ENCODE measurements at places on chromosomes 13 and 19.
A peak's percentile ranks its signal among the peaks of the same experiment; 100 is the strongest.

DNA sequence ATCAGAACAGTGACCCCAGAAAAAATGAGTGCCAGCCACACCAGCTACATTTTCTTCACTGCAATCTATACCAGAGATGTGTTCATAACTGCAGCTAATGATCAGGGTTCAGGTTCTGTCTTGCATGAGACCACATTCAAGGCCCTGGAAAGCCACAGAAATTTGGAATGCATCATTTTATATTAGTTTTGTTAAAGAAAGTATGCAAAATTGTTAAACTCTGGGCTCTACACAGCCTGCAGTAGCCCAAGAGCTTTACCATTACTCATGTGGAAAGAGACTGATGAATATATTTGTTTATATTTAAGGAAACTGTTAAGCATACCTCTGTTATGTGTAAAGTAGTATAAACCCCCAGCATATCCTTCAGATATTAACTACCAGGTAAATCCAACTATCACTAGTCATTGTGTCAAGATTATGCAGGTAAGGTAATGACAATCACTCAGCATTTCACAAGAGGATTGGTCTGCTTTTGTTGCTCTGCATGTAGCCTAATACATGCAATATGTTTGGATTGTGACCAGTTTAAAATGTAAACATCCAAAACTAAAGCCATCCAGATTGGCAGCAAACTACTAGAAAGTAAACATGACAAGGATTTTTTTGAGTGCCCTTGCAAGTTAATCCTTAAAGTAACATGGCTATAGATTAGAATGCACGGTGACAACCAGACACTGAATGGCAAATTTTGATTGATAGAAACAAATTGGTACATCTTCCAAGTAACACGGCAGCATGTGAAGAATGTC, 429.1 kb upstream of the ARGLU1 start:
- no peak for DNase-seq

DNA sequence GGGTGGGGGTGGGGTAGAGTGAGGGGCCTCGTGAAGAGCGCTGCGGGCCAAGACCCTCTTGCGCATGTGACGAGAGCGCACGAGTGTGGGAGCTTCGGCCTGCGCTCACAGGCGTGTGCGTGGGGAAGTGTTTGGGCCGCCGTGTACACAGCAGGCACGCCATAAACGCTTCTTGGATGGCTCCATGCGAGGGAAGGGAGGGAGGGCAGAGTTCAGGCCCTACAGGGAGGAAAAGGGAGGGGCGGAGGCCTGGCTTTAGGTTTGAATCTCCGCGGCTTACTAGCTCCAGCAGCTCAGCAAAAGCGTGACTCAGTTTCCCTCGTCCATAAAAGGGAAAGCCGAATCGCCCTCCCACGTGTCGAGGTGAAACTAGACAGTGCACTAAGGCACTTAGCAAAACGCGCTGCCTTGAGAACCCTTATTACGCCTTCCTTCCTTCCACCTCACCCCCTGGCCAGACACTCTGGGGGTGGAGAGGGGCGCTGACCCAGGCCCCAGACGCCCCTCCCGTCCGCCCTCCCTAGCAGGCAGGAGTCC, 12.5 kb downstream of the GADD45B start:
- no peak for DNase-seq

DNA sequence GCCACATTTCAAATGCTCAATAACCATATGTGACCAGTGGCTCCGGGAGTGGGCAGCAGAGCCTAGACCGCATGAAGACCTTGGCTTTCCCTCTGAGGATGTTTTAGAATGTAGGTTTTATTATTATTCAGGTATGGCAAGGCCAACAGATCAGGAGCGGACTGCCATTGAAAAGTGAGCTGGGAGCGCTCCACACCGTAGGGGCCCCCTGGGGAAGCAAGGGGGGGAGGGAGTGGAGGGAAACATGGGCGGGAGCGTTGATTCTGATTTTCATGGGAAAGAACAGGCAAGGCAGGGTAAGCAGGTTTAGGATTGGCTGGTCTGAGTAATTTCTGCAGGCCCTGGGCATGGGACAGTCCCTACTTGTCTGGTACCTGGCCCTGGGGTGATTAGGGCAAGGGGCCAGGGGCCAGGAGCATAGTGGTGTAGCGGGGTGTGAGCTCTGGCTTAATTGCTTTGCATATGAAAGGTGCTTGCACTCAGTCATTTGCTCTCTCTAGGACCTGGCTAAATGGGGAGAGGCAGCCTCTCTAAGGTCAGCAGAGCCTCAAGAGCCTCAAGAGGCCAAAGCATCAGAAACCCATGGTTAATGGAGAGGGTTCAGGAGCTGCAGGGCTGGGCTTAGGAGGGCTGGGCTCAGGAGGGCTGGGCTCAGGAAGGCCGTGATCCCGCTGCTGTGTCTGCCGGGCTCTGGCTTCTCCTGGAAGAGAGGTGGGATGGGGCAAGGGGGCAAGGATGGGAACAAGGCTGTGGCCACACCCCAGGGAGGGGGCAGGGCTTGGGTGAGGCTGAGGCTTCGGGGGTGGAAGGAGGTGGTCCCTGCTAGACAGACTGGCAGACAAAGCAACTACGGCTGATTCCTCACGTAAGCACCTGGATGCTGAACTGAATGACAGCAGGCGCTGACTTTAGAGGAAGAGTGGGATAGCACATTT, 82.0 kb upstream of the WASF3 start:
- no peak for DNase-seq

GRCh38 chr19:9862938-9863337, 27.8 kb downstream of the PIN1 start:
- no peak for DNase-seq

- DNase-seq, result no peak
Observed at GRCh38 chr19:16608290-16608739, 19.7 kb downstream of the MED26 start.

DNA sequence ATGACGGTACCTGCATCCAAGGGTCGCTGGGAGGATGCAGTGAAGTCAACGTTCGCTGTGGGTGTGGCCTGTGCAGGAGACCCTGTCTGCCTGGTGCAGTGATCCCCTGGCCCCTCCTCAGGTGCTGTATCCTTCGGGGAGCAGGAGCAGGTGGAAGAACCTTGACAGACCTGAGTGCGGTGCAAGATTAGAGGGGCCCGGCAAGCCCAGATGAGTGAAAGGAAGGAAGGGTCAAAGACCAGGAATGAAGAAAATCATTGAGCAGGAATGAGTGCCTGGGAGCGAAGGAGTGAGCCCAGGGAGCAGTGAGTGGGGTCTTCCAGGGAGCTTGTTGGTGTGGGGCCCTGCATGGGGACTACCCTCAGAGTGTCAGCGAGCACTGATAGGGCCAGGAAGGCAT, 12.7 kb downstream of the B3GNT8 start:
- no peak for DNase-seq

GRCh38 chr13:23921451-23921888, 24.2 kb upstream of the C1QTNF9B start:
- DNase-seq, result no peak

GRCh38 chr19:47005873-47006272, 13.8 kb upstream of the NPAS1 start:
- peak; percentile 25 for DNase-seq

DNA sequence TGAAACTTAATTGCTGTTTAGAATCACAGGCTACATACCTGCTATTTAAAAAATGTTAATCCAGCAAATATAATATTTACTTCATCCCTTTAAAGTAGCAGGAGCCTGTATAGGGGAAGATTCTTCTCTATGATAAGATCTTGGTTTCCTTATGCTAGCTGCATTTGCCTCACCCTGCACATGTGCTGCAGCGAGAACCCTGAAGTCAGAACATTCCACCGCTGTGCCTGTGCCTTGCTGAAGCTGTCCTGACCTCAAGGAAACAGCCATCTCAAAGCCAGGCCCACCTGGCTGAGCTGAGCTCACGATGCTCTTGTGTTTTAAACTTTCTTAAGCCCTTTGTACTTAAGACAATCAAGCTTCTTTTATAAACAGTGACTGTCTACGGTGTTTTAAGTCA, 355.0 kb upstream of the PCDH20 start:
- DNase-seq, result no peak

- DNase-seq, result peak; percentile 14
Observed at GRCh38 chr13:60654415-60654814, 257.4 kb downstream of the TDRD3 start.

DNA sequence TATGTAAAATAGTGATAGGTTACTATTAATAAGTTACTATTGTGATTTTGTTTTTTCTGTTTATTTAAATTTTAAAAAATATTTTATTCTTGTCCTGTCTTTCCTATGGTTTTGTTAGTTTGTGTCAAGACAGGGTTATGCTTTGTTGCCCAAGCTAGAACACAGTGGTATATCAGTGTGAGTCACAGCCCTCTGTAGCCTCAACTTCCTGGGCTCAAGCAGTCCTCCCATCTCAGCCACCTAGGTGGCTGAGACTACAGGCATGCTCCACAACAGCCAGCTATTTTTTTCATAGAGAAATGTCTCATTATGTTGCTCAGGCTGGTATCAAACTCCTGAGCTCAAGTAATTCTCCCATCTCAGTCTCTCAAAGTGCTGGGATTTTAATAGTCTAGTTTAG, 99.5 kb downstream of the ZNF675 start:
- DNase-seq, result no peak

- DNase-seq, result no peak
Observed at GRCh38 chr19:17495639-17496296, 15.7 kb upstream of the PGLS start.

DNA sequence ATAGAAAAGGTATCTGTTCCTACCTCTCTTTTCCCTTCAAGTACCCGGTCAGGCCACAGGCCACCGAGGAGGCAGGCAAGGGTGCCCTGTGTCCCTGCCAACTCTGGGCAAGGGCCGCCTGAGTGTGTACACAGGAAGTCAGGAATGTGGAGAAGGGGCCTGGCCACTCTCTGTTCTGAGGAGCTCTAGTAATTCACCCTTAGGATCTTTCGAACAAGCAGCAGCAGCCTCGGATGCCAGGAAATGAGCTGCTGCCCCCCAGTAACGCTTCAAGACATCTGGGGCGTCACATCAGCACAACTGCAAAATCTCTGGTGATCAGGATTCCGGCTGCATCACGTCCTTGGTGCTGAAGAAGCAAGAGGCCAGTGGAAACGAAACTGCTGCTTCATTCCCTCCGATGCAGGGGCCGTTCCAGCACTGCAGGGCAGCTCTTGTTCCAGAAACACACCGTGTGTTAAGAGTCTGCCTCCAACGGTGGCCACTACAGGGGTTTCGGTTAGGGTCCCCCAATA, 2.0 kb downstream of the RAB20 start:
- DNase-seq, result no peak

DNA sequence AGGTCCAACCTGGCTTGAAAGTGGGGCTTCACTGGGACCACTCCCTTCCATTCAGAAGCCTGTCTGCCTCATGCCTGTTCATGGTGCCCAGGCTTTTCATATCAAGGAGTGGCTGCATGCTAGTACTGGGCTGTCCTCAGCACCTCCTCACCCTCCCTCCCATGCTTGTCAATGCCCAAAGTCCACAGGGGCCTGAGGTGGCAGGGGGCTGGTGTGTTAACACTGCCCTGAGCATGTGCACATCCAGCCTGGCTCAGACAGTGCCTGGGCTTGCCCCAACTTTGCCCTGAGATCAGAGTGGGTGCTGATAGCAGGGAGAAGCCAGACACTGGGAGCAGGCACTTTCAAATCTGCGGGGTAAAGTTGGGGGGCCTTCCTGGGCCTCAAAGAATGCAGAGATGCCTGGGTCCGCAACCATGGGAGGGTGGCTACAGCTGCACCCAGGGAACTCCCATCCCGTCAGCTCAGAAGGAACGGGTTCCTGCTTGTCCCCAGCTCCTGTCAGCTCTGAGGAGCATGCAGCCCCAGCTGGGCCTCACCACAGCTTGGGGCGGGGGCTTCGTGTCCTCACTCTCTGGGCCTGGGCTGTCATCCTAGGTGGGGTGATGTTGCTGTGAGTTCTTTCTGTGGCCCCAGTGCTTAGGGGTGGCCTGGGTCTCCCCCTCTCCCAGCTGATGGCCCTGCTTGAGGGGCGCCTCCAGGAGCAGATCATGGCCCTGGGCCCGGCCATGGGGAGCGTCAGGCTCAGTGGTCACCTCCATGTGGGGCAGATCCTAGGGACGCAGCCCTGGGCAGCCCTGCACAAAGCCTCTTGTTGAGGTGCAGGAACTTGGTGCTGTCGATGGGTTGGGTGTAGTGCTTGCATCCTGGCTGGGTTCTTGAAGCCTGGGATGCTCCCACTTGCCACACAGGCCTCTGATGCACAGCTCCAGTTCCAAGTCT, 830.6 kb upstream of the SLITRK5 start:
- DNase-seq, result no peak

GRCh38 chr13:43227721-43228120, 204.3 kb downstream of the DNAJC15 start:
- DNase-seq, result peak; percentile 35

GRCh38 chr19:42442833-42443232, at the start of gene CXCL17:
TSS of gene CXCL17 (minus strand) at chr19:42442946. CDS start at chr19:42442832, 114 bp downstream.
- DNase-seq, result no peak

DNA sequence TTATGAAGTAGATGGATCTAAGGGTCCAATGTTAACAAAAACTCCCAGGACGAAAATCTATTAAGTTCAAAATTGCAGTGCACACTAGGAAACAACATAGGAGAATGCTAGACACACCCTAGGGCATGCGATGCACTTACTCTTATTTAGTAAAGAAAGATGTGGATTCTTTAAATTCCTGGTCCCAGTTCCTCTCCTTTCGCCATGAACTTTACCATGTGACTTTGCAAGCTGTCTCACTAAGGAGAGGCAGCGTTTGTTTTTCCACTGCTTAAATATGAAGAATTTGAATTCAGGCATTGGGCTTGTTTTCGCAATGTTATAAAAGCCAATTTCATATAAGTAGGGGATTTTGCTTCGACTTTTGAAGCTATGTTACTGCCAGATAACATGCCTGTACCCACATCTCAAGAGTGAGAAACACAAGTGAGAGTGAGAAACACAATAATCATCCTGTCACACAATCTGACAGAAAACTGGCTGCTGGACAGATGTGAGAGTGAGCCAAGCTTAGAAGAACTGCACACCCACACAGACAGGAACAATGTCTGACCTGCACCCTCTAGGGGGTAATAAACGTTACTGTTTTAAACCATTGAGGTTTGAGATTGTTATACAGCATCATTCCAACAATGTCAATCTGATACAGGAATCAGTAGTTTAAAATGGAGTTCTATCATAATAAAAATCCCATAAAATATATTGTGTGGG, 1308.4 kb downstream of the SLITRK5 start:
- no peak for DNase-seq

DNA sequence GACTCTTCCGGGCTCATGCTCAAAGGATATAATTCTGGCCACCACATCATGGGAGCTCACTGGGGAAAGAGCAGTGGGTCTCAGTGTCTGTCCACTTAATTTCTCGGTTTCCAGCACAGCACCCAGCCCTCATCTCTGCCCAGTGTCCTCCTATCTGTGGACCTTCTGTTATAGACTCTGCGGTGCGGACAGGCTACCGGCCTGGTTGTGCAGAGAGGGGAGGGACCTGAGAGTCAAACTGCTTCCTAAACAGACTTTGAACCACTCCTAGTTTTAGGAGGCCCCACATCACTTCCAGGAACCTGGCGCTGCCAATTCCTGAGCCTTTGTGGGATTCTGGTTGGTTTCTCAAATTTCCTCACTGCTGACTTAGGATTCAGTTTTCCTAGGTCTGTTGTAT, 59.8 kb upstream of the MED4 start:
- no peak for DNase-seq

- DNase-seq, result peak; percentile 21
Observed at GRCh38 chr13:49869519-49869918, 66.6 kb downstream of the SPRYD7 start.

- DNase-seq, result no peak
Observed at GRCh38 chr19:8302357-8302691, 5.8 kb downstream of the CD320 start.

Data from NCI-H2171 treated with DMSO at 0.1 percent for 48 hours (cell line).